T-helper 2 cell treated with Interferon-gamma antibody and Interleukin-4, amounts not matched to agents 5 μg/mL and 100 μg/mL, for 36 hours (primary cell): ENCODE measurements at places on chromosomes 2 and 18.

GRCh38 chr18:69349912-69350597 lies 50.6 kb upstream of the DOK6 start:
- no peaks in the 10 kb centered on the region for H3K27me3 ChIP-seq
- H3K27ac ChIP-seq = no peak overlapping the region
- H3K36me3 ChIP-seq = no peaks in the 10 kb centered on the region
- no peak overlapping the region for H3K4me3 ChIP-seq
- no peaks in the 10 kb centered on the region for H3K4me1 ChIP-seq

- no peak overlapping the region for H3K27ac ChIP-seq
- H3K4me1 ChIP-seq = no peaks in the 10 kb centered on the region
- peaks cover 7% of the 10 kb centered on the region for H3K27me3 ChIP-seq
- H3K36me3 ChIP-seq = no peaks in the 10 kb centered on the region
Observed at GRCh38 chr2:42984081-42984480, 191.7 kb upstream of the HAAO start.

DNA sequence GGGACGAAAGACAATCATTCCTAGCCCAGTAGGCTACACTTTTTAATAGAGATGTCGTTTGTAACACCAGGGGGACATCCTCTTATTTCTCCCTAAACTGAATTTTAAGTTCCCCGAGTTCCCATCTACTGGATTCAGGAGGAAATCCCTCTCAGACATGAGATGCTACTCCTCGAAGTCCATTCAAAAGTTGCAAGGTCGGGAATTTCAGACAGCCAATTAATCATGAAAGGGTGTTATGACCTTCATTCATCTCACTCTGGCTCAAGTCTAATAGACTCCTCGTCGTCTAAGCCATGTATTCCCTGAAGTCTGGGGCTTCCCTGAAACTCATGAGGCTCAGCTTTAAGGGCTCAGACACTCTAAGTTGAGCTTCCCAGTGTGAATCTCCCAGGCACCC lies 1.2 kb upstream of the DSC3 start:
- no peaks in the 10 kb centered on the region for H3K4me1 ChIP-seq
- H3K27ac ChIP-seq = no peak overlapping the region
- no peak overlapping the region for H3K4me3 ChIP-seq
- peaks cover 37% of the 10 kb centered on the region for H3K27me3 ChIP-seq

DNA sequence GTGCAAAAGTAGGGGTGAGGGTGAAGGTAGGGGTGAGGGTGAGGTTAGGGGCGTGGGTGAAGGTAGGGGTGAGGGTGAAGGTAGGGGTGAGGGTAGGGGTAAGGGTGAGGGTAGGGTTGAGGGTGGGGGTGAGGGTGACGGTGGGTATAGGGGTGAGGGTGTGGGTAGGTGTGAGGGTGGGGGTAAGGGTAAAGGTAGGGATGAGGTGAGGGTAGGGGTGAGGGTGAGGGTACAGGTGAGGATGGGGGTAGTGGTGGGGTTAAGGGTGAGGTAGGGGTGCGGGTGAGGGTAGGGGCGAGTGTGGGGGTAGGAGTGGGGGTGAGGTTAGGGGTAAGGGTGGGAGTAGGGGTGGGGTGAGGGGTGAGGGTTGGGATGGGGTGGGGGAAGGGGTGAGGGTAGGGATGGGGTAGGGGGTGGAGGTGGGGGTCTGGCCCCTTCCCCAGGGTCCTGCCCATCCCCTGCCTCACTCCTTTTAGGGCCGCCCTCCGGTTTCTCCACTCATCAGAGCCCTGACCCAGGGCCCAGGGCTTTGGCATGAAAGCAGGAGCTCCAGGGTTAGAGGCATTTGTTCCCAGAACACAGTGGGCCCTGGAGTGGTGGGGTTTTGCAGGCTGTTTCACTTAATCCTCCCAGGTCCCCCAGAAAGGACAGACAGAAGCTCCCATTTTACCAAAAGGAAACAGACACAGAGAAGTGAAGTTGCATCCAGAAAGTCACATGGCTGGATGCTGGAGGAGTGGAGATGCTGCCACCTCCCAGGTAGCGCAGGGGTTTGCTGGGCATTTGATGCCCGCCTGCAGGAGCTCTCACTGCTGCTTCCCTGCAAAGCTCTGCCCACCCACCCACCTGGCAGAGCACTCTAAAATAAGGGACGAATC lies 26.9 kb downstream of the SNORC start:
- H3K27ac ChIP-seq = no peak overlapping the region
- no peaks in the 10 kb centered on the region for H3K27me3 ChIP-seq
- no peak for DNase-seq
- no peak overlapping the region for H3K4me3 ChIP-seq

DNA sequence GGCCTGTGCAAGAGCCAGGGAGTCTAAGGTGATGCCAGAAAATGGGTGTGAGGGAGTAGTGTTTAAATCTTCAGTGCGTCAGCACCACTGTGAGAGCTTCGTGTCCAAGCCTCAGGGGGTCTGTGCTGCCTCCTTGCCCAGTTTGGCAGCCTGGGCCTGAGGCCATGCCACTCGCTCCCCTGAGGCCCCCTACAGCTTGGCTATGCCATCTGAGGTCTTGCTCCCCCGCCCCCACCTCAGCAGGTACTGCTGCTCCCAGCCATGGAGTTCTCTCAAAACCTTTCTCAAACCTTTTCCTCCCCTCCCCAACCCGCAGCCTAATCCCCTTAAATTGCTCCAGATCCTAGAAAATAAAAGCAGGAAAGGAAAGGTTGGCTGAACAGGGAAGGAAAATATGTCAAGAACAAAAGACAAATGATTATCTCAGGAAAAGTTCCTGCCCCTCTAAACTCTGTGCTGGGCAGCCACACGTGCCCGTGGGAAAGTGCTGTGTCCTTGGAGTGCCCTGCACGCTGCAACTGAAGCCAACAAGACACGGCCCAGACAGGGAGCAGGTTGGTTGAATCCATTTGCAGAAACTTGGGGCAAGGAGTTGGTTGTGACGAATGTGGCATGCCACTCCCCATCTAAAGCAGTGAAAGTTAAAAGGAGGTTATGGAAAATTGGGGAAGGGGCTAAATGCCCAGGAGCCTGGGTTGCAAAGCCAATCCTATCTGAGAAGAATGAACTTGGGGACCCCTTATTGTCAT lies 61.2 kb downstream of the ATOH8 start:
- no peak for DNase-seq
- no peak overlapping the region for H3K4me3 ChIP-seq
- H3K4me1 ChIP-seq = no peaks in the 10 kb centered on the region
- no peaks in the 10 kb centered on the region for H3K36me3 ChIP-seq

GRCh38 chr2:20169796-20170703 lies 54.9 kb downstream of the SDC1 start:
- H3K27ac ChIP-seq = no peak overlapping the region
- no peak overlapping the region for H3K4me3 ChIP-seq
- no peaks in the 10 kb centered on the region for H3K4me1 ChIP-seq
- H3K27me3 ChIP-seq = peaks cover 2% of the 10 kb centered on the region
- no peaks in the 10 kb centered on the region for H3K36me3 ChIP-seq

- no peaks in the 10 kb centered on the region for H3K27me3 ChIP-seq
- no peaks in the 10 kb centered on the region for H3K36me3 ChIP-seq
- H3K4me1 ChIP-seq = no peaks in the 10 kb centered on the region
- no peak for DNase-seq
- no peak overlapping the region for H3K4me3 ChIP-seq
Observed at GRCh38 chr2:210366675-210367080, 51.7 kb upstream of the MYL1 start.

GRCh38 chr18:79625195-79625923 lies 54.2 kb upstream of the CTDP1 start:
- H3K4me3 ChIP-seq = no peak overlapping the region
- H3K27ac ChIP-seq = no peak overlapping the region
- no peak for DNase-seq
- peaks cover 6% of the 10 kb centered on the region for H3K4me1 ChIP-seq
- no peaks in the 10 kb centered on the region for H3K36me3 ChIP-seq

- peaks cover 4% of the 10 kb centered on the region for H3K4me1 ChIP-seq
- no peaks in the 10 kb centered on the region for H3K36me3 ChIP-seq
- DNase-seq = no peak
- H3K27ac ChIP-seq = no peak overlapping the region
- H3K27me3 ChIP-seq = no peaks in the 10 kb centered on the region
Observed at GRCh38 chr2:219123356-219124135, 37.1 kb downstream of the NHEJ1 start.

DNA sequence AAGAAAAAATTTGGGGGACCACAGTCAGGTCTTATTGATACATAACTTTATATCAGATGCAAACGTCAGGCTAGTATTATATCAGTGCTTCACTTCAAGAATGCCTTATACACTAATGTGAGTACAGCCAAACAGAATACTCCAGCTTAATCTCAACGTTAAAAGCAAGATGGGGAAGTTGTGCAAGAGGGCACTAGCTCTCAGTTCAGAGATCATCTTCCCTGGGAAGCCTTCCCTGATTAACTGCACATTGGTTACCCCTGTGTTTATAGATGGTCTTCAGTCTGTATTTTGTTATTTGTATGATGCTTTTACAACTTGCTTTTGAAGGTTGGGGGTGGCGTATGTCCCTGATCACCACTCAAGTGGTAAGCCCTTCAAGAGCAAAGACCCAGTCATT lies 11.4 kb downstream of the EPAS1 start:
- no peak for DNase-seq
- no peak overlapping the region for H3K27ac ChIP-seq
- H3K36me3 ChIP-seq = peaks cover 10% of the 10 kb centered on the region
- no peak overlapping the region for H3K4me3 ChIP-seq

GRCh38 chr2:166841152-166841551 lies 47.1 kb upstream of the XIRP2 start:
- no peaks in the 10 kb centered on the region for H3K4me1 ChIP-seq
- H3K27ac ChIP-seq = no peak overlapping the region
- H3K4me3 ChIP-seq = no peak overlapping the region
- no peak for DNase-seq

GRCh38 chr2:72570413-72570812 lies 255.4 kb downstream of the EXOC6B start:
- H3K36me3 ChIP-seq = no peaks in the 10 kb centered on the region
- DNase-seq = no peak
- no peaks in the 10 kb centered on the region for H3K4me1 ChIP-seq
